ENCODE measurements at places on chromosomes 12 and 14.

- no peak for DNase-seq
These were observed 3.2 kb upstream of the VSIG10 start for GRCh38 chr12:118107011-118107410.

DNA sequence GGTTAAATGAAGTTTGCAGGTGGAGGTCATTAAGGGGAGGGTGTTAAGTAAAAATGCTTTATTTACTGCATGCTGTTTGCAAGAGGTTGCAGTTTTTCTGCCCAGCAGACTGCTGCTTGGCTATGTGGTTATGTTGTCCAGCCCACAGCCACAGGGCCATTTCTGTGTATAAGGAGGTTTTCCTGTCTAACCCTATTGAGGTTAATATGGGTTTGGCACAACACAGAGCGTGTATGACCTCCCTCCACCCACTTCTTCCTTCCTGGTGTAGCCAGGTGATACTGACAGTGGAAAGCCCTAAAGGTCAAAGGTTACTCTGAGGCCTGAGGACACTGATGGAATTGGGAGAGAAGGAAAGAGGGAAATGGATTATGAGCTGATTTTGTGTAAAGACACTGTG, 253.7 kb upstream of the PWP1 start:
- DNase-seq: no peak

- no peak for DNase-seq
These were observed 201.1 kb downstream of the PPFIA2 start for GRCh38 chr12:81558031-81558430.

DNA sequence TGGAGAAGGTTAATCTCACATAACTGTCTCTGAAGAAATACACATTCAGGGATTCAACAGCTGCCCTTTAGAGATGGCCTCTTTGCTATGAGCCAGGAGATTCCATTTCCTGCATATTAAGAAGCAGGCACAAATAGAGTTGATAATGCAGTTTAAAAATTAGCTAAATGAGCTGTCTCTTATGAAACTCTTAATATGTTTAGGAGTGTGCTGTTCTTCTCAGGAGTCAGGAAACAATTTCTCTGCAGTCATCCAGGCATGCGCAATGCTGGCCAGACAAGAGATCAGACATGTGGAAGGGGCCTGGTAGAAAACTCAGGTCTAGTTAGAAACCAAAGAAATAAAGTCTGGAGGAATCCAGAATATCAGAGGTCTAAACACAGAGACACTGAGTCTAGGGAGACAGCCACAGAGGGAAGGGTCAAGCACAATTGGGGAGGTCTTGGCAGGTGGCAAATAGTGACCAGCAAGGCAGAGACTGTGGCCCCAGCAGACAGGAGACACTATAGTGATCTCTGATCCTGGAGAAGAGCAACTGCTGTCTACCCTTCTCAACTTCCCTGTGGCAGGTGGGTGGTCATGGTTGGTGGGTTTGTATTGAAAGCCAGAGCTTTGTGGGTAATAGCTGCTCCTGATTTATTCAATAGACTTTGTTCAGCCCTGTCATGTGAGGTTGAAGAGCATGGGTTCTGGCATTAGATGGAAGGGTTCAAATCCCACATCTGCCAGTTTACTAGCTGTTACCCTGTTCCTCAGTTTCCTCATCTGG, 185.8 kb upstream of the RMST start:
- no peak for DNase-seq

DNA sequence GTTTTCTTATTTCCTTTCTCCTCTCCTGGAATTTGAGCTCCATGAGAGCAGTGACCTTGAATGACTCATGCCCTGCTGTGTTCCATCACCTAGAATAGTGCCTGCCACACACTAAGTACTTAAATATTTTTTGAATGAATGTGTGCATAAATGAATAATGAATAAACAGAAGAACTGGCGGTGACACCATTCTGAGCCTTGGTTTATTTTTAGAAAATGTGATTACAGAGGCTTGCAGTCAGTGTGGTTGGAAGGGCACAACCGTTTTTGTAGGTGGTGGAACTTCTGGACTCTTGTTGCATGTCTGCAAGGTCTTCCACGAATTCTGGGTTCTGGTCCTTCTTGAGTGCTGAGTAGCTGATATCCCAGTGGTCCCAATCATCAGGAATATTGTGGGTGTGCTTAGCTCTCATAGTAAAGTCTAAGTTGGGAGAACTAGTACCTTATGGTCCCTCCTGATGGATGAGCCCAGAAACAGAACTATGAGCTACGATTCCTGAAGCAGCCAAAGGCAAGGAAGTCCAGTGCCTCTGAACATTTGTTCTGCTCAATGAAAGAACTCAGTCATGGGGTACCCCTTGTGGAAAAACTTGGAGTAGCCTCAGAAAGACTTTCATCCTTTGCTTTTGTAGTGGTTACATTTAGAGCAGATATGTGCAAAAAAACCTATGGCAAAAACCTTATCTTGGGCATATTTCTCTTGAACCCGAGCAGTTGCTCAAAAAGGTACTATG, 28.8 kb upstream of the BHLHE41 start:
- DNase-seq: no peak

GRCh38 chr12:127729381-127729780, 537.6 kb upstream of the TMEM132C start:
- no peak for DNase-seq

- DNase-seq: no peak
These were observed 62.7 kb upstream of the HECTD1 start for GRCh38 chr14:31270196-31270772.

GRCh38 chr14:41607966-41608663, 1.4 kb downstream of the LRFN5 start:
- peak; percentile 46 for DNase-seq

DNA sequence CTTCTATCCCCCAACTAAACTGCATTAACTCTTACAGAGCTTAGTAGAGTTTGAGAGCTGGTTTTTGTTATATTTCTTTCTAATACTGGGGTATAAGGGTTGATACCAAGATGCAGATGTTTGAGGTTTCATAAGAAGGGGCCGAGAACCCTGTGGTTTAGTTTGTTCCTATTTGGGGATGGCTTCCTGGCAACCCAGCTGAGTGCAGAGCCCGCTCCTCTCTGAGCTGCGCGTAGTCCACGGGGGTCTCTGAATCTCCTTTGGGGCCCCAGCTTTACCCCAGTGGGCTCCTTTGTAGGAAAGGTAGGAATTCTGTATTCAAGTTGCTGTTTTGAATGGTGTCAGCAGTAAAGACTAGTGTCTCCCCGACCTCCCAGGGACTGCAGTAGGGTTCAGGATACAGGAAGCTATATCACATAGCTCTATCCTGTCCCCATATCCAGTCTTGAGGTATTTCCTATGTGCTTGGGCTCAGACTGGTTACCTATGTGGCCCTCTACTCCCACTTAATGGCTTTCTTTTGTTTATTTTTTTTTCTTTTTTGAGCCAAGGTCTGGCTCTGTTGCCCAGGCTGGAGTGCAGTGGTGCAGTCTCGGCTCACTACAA, 25.4 kb downstream of the PLXNC1 start:
- DNase-seq: no peak

DNA sequence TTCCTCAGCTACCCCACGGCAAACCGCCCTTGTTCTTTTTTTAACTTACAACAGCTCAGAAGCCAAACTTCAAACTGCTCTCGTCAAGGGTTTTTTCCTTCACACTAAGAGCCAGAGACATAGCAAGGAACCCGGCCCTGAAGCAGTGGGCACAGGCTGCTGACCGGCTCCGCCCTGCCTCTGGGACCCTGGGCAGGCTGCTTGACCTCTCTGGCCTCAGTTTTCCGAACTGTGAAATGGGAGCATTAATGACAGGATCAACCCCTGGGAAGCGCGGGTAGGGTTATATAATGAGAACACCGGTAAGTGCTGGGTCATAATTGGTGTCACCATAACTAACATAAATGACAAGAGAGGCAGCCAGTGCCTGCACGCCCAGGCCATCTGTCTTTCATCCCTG, 21.2 kb upstream of the FZD10 start:
- no peak for DNase-seq

DNA sequence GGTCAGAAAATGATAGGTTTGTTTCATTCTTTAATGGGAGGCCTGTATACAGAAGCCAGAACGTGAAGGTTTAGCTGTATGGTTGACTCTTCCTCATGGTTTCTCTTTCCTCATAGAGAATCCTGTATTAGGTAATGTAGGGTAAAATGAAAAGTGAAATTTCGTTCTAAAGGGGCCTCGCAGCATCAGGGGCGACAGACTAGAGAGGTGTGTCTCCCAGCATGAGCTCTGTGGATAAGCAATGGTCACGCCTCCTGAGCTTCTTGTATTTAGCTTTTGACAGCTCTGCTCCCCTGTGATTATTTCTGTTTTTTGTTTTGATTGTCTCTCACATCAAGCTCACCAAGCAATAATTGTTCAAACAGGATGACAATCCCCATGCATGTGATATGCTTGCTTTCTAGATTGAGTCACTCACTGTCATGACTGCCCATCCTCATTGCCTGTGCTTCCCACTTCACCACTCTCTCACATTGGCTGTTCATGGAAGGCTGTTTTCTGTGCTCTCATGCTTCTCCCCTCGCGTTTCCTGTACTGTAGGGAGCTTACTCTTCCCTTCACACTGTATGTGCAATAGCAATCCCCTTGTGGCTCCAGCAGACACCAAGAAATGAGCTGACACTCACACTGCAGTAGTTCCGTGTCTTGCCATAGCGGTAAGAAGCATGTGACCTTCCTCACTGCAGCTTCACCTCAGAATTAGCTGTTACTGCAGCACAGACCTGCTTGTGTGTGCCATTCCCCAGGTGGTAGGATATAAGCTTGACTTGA, 44.0 kb downstream of the RAD52 start:
- DNase-seq: no peak

DNA sequence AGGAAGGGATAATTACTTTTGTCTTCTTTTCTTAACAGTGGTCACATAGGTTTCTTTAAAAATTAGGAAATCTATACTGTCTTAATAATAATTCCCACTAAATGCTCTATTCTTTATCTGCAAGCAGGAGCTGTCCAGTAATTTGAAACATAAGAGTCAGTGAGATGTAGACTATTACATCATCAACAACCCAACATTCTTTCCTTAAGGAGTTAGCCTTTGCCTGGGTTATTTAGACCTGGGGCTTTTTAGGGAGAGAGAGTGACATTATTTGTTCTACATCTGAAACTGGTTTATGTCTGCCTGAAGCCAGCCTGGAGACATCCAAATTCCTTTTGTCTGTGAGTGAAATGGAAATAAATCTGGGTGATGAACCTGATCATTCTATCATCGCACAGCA, 294.4 kb downstream of the TMTC2 start:
- no peak for DNase-seq

DNA sequence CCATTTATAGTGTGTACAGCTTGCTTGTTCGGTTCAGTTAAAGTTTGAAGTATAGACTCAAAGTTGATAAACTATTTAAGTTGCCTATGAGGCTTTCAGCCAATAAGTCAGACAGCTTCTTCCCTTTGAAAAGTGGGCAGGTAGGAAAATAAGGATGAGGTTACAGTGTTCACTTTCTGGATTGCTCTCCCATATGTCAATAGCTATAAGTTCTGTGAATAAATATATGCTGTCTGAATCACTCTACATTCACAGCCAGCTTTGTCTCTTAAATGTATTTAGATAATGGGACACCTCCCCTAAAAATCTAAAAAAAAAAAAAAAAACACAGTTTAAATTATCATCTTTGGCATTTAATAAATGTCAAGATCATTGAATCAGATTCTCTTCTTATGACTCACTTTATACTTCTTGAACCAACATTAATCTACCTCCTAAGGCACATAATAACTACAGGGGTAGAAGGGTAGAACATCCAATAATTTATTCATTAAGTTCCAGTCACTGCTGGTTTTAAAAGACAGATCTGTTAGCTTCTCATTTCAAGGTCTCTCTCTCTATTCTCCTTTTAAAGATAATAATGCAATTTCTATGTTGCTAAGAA, 126.4 kb upstream of the PCED1B start:
- DNase-seq: no peak

- DNase-seq: no peak
These were observed 81.0 kb upstream of the SCAF11 start for GRCh38 chr12:46071335-46071734.

- DNase-seq: peak; percentile 66
These were observed 51.1 kb downstream of the HSPB8 start for GRCh38 chr12:119229837-119230236.

- DNase-seq: no peak
These were observed 26.0 kb downstream of the C12orf42 start for GRCh38 chr12:103469719-103470118.

DNA sequence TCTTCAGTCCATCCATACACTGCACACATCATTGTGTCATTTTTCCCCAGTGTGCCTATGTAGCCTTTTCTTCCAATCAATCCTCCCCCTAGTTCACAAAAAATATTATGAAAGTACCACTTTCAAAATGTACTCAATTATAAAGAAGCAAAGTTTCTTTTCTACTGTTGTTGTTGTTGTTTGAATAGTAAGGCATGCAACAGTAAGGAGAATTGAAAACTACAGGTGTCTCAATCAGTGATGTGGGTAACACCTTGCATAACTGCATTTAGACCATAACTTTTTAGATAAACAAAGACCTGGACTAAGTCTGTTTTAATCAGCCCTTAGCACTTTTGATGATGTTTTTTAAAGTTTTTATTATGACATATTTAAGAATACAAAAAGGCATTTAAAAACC, 104.4 kb downstream of the EML5 start:
- DNase-seq: no peak

- DNase-seq: no peak
These were observed 12.8 kb upstream of the PLEKHG3 start for GRCh38 chr14:64691376-64691775.

GRCh38 chr12:109952160-109952858, 43.9 kb downstream of the GIT2 start:
- DNase-seq: no peak

DNA sequence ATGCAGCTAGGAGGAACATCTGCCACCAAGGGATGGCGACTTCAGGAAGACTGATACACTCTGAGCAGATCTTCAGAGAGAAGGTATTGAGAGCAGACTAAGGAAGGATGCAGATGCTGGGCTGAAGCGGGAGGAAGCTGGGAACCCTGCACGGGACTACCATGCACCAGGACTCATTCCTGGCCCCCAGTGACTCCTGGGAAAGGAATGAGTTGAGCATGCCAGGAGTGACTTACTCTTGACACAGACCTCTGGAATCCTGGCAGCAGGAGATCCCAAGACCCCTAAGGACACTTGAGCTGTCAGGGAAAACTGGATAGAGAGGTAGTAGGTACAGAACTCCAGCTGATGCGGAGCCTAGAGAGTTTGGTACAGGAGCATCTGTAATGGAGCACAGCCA, 336.1 kb downstream of the RPS29 start:
- no peak for DNase-seq

- no peak for DNase-seq
These were observed 42.6 kb upstream of the FOXJ2 start for GRCh38 chr12:7989827-7990491.

DNA sequence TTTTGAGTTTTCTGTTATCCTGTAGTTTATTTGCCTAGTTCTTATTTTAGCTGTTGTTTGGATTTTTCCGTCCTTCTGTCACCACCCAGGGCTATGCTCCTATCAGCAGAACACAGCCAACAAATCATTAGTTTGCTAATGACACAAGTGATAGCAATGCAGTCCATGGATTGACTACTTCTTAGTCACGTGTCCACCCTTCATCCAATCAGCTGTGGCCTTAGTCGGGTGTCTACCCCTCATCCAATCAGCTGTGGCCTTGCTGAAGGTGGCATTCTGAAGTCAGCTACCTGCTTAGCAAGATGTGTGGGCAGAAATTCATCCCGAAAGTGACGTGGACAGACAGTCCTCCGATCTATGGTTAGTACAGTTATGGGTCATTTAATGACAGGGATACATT, 182.3 kb downstream of the GALC start:
- DNase-seq: no peak

GRCh38 chr14:100416921-100417860, 94.1 kb downstream of the SLC25A47 start:
- peak; percentile 79 for DNase-seq
